ENCODE measurements at places on chromosomes 12 and 14.

DNA sequence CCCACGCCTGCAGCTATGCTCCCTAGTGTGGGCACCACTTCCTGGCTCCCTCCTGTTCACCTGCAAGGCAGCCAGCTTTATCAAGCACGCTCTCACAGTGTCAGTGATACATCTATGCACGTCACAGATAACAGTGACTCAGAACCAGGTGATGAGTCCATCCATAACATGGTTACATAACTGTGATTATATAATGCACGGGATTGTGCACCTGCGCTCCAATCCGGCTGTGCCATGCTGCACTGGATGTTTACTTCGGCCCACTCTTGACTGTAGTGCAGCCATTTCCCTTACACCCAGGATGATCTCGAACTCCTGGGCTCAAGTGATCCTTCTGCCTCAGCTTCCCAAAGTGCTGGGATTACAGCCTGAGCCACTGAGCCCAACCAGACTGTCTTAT lies 38.4 kb upstream of the CEP83 start:
- no peak for DNase-seq

GRCh38 chr14:69259527-69260189 lies at the start of gene GALNT16:
Gene GALNT16 (plus strand): TSS chr14:69260158. CDS start chr14:69260291, 133 bp downstream.
- no peak for DNase-seq

- no peak for DNase-seq
Measured at GRCh38 chr12:32102234-32102633, 4.4 kb upstream of the BICD1 start.

- no peak for DNase-seq
Measured at GRCh38 chr12:115037830-115038229, 353.9 kb upstream of the TBX3 start.

DNA sequence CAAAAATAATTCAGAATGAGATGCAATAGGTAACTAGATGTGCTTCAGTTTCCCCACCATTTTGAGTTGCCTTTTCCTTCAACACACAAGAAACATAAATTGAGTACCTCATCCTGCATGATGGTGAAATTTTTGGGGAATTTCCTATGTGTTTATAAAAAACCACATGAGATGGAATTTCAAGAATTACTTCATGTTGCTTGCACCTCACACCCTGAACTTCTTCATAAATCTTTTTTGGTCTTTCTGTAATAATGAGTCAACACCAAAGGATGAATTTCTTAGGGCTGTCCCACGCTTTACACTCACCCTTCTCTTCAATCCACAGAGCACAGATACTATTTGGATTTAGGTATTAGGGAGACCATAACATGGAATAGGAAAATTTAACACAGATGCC lies 22.6 kb upstream of the LUM start:
- DNase-seq, result no peak

- no peak for DNase-seq
Measured at GRCh38 chr14:61296151-61296550, 15.0 kb upstream of the TMEM30B start.

- DNase-seq, result no peak
Measured at GRCh38 chr12:19689226-19689625, 249.9 kb downstream of the AEBP2 start.

DNA sequence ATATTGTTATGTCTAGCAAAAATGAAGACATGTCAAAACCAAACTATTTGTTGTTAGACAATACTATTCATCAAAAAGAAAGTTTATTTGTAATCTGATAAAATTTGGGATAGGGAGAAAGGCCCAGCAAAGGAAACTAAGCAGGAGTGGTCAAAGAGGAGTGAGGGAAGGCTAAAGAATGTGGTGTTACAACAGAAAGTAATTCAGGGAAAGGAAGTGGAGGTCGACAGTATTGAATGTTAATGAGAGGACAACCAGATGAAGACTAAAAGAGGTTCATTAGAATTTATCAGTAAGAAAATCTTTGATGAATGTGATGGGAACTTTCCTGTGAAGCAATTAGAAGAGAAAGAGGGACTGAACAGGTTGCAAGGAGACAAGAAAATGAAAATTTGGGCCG lies 33.9 kb downstream of the PLCZ1 start:
- no peak for DNase-seq

- DNase-seq, result no peak
Measured at GRCh38 chr12:118355843-118356242, 16.9 kb downstream of the TAOK3 start.

DNA sequence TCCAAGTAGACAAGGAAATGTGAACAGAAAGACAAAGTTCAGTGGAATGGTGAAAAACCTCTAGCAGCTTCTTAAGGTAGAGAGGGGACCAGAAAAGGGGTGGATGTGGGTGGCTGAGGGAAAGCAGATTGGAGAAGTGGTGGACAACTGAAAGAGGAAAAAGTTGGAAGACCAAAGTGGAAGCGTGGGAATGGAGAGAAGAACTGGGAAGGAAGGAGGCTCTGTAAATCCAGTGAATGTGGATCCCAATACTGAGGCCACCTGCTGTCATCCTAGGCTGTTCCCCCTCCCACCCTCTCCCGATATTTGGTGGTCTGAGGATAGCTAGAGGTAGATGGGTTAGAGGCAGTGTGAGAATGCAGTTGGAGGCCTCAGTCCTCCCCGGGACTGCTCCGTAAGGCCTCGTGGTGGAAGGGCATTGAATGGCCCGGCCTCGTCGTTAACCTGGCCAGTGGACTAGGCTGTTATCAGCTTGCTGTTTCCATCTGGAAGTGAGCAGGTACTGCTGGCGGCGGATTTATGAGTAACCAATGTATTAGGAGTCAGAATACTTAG lies 822 bp upstream of the POU6F1 start:
- no peak for DNase-seq

DNA sequence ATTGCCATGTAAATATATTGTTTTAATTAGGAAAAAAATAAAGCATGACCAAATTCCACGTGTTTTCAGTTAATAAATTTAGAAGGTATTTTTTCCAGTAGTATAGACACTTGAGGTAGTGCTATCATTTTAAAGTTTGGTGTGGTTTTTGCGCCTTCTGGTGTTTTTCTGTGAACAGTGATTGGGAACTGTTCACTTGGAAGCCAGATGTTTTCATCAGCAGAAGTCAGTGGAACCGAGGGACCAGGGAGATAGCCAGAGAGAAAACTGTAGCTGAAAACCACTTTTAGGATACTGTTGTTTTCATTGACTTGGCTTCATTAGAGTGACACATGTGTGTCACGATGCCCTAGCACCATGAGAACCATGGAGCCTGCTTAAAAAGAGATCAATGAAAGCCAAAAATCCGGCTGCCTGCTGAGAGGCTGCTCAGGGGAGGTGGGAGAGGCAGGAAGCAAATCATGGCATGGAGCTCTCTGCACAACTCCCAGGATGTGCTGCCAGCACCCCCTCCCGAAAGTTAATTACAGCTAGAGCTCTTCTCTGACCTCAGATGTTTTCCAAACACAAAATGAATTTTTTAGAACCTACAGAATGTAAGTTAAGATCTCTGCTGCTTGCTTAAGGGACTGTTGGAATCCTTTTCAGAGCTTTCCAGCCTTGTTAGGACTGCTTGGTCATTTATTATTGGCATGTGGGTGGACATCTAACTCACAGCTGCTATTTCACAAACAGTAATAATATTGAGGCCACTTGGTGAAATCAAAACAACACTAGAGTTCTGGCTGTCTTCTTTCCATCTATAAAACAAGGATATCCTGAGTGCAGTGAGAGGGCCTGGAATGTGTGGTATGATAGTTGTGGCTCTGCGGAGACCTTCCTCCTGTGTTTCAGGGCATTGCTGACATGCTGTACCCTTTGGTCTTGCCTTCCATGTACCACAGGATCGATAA lies 192.3 kb downstream of the ANO4 start:
- DNase-seq, result no peak

- no peak for DNase-seq
Measured at GRCh38 chr12:42779186-42779859, 189.8 kb upstream of the PRICKLE1 start.

Measured in activated naive CD8-positive, alpha-beta T cell treated with anti-CD3 and anti-CD28 coated beads, Interleukin-2, amount 50 U/mL, for 16 hours (primary cell).